Muscle of arm (tissue), 14 donors: ENCODE measurements at places on chromosomes 2 and 18. TPM values are rescaled to one million over a fixed set of nuclear protein-coding genes. Genes with fewer than 3 reads are reported as not detected.

ESPNL gene
- 1.4 TPM for polyA plus RNA-seq

PHOSPHO2 gene
- 5.5 TPM for polyA plus RNA-seq

KHK gene
- polyA plus RNA-seq = 2.3 TPM

GCG gene
- not detected for polyA plus RNA-seq

PTRHD1 gene
- polyA plus RNA-seq = 41.8 TPM

ASXL3 gene
- polyA plus RNA-seq = 6.0 TPM

C2orf66 gene
- polyA plus RNA-seq = 0.24 TPM

CDH2 gene
- polyA plus RNA-seq = 5.7 TPM

PID1 gene
- polyA plus RNA-seq = 18.8 TPM

VWC2L gene
- not detected for polyA plus RNA-seq

RNU2-63P gene
- polyA plus RNA-seq = not detected

RPRD1A gene
- polyA plus RNA-seq = 39.5 TPM

GTF2A1L gene
- 0.97 TPM for polyA plus RNA-seq

HES6 gene
- polyA plus RNA-seq = 15.5 TPM

TPRKB gene
- polyA plus RNA-seq = 50.7 TPM

DSG1 gene
- not detected for polyA plus RNA-seq

CFC1 gene
- polyA plus RNA-seq = not detected

FSHR gene
- 0.36 TPM for polyA plus RNA-seq

NYAP2 gene
- polyA plus RNA-seq = 0.61 TPM

RBKS gene
- polyA plus RNA-seq = 1.3 TPM

ID2 gene
- 34.2 TPM for polyA plus RNA-seq

HOXD13 gene
- not detected for polyA plus RNA-seq

VWA3B gene
- not detected for polyA plus RNA-seq

LRRC30 gene
- polyA plus RNA-seq = 2.6 TPM

SCG2 gene
- polyA plus RNA-seq = not detected
